ENCODE measurements at places on chromosomes 6 and 20.

DNA sequence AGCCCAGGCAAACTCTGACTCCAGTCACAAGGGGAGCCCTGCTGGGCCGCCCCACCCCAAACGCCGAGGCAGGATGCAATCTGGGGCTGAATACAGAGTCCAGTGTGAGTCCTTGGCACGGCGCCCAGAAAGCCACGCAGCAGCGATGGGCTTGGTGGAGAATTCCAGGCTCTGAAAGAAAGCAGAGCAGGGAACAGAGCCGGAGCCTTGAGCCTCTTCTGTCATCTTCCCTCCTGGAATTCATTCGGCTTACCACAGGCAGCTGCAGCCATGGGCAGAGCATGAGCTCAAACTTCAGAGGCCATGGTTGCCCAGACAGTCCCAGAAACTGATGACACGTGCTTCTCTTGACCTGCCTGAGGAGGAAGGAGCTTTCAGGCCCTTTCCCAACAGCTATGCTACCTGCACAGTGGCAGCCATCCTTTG lies 441.1 kb upstream of the JARID2 start:
- DNase-seq = no peak

GRCh38 chr20:60463798-60464197 lies 505.6 kb downstream of the CDH26 start:
- no peak for DNase-seq

- peak; percentile 40 for DNase-seq
Observed at GRCh38 chr6:130825772-130826441, 1.3 kb upstream of the SMLR1 start.

- DNase-seq = no peak
Observed at GRCh38 chr6:147852772-147853171, 344.3 kb downstream of the SAMD5 start.

- DNase-seq = no peak
Observed at GRCh38 chr20:37393196-37393862, 47.4 kb downstream of the SRC start.

GRCh38 chr20:40703975-40704530 lies 15.0 kb upstream of the MAFB start:
- no peak for DNase-seq

Measured in OCI-M1 (cell line).